Stimulated activated naive CD8-positive, alpha-beta T cell treated with anti-CD3 and anti-CD28 coated beads, Interleukin-15, Interleukin-2, amounts not matched to agents 100 U/mL and 50 U/mL, for 24 hours (primary cell): ENCODE measurements at places on chromosomes 7 and 10.

- DNase-seq = peak; percentile 85
Measured at GRCh38 chr7:149005427-149006344, 22.6 kb downstream of the PDIA4 start.

GRCh38 chr7:133195868-133196267 lies 57.0 kb upstream of the EXOC4 start:
- DNase-seq = no peak

- DNase-seq = no peak
Measured at GRCh38 chr10:96709525-96709924, 10.8 kb downstream of the PIK3AP1 start.

- DNase-seq = no peak
Measured at GRCh38 chr7:46133072-46133471, 212.0 kb upstream of the IGFBP3 start.

GRCh38 chr10:114499630-114500190 lies 95.4 kb upstream of the AFAP1L2 start:
- peak; percentile 84 for DNase-seq

- DNase-seq = no peak
Measured at GRCh38 chr10:74822101-74822500, 4.3 kb upstream of the KAT6B start.

- DNase-seq = no peak
Measured at GRCh38 chr10:55203319-55203718, 402.3 kb upstream of the PCDH15 start.

- DNase-seq = no peak
Measured at GRCh38 chr7:44880317-44881018, 4.9 kb downstream of the PURB start.

DNA sequence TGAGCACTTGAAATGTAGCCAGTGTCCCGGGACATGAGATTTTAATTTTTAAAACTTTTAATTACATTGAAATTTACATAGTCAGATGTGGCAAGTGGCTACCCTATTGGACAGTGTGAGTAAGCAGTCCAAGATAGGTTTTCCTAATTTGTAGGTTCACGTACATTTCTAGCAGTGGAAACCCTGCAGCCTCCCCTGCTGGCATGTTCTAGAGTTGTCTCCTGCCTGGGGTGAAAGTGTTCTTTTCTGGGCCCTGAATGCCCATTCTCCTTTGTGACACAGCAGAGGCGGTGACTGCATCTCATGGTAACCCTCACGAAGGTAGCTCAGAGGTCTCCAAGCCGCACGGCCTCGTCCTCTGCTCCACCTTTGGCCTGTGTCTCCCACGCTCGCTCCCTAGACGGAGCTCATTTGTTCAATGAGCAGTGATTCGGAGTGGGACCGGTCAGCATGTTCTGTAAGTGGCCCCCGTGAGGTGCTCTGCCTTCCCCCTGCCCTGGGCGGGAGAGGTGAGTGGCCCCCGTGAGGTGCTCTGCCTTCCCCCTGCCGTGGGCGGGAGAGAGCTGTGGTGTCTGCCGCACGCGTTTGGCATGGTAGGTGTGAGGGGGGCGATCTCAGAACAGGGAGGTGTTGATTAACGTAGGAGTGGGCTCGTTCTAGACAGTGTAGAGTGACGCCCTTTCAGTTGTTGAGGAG lies 18.0 kb downstream of the WDR37 start:
- DNase-seq = no peak

GRCh38 chr10:83685458-83685857 lies 453.9 kb upstream of the GHITM start:
- no peak for DNase-seq
